ENCODE measurements at places on chromosomes 16 and 17.

GRCh38 chr17:36752096-36752888, 150.9 kb downstream of the MRM1 start:
- DNase-seq, result no peak

DNA sequence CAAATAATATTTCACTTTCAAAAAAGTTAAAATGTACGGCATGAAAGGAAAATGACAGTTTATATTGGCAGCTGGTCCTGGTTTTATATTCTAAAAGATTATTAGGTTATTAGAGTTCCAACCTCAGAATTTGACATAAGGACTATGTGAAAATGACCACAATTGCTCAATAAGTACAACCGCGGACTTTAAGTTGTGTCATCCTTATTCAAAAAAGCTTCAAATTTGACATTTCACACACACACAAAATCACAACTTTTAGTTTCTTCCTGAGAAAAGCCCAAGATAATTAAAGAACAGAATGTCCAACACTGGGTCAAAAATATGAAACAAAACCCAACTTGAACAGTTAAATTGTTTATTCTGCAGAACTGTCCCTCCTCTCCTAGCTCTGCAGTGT, 133.2 kb upstream of the AXIN2 start:
- no peak for DNase-seq

- DNase-seq, result no peak
Observed at GRCh38 chr16:55622930-55623561, 32.7 kb upstream of the SLC6A2 start.

- peak; percentile 47 for DNase-seq
Observed at GRCh38 chr16:87233928-87234327, 83.3 kb downstream of the C16orf95 start.

DNA sequence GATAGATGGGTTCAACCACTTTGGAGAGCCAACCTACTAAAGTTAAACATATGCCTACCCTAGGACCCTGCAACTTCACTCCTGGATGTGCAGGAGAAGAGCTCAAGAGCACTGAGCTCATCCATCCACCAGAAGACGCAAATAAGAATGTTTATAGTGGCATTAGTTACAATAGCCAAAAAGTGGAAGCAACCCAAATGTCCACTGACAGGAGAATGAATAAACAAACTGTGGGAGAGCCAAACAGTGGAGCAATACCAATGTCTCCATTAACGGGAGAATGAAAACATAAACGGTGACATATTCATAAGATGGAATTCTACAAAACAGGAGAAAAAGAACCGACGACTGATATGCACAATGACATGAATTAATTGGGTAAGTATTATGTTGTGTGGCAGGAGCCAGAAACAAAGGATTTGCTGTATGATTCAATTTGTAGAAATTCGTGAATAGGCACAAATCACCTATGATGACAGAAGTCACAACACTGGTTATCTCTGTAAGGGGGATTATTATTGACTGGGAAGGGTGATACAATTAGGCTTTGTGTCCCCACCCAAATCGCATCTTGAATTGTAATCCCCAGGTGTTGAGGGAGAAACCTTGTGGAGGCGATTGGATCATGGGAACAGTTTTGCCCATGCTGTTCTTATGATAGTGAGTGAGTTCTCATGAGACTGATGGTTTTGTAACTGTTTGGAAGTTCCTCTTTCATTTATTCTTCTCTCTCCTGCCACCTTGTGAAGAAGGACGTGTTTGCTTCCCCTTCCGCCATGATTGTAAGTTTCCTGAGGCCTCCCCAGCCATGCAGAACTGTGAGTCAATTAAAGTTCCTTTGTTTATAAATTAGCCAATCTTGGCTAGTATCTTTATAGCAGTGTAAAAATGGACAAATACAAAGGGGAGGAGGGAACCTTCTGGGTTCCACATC, 57.9 kb upstream of the PLCG2 start:
- peak; percentile 28 for DNase-seq

DNA sequence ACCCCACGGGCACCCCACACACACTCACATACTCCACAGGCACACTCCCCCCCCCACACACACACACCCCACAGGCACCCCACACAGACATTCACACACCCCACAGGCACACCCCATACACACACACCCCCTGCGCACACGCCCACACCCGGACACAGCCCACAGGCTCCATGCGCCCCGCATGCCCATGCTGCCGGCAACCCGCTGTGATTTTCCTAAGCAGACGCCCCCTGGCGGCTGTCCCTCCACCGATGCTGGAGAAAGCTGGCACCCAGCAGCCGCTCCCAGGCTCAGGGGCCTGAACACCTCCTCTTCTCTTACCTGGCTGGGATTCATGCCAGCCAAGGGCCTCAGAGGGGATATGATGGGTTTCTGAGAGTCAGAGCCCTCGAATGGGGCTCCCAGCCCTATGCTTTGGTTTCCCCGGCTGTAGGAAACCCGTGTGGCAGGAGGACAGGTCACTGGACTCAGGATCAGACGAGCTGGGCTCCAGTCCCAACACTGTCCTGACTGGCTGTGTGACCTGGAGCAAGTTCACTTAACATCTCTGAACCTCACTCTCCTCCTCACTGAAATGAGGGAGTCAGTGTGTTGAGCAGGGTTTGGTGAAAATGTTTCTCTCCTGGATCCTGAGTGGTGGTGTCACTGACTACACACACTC, 19.6 kb upstream of the TNFRSF13B start:
- peak; percentile 45 for DNase-seq

- no peak for DNase-seq
Observed at GRCh38 chr16:13554005-13554404, 365.9 kb upstream of the ERCC4 start.

DNA sequence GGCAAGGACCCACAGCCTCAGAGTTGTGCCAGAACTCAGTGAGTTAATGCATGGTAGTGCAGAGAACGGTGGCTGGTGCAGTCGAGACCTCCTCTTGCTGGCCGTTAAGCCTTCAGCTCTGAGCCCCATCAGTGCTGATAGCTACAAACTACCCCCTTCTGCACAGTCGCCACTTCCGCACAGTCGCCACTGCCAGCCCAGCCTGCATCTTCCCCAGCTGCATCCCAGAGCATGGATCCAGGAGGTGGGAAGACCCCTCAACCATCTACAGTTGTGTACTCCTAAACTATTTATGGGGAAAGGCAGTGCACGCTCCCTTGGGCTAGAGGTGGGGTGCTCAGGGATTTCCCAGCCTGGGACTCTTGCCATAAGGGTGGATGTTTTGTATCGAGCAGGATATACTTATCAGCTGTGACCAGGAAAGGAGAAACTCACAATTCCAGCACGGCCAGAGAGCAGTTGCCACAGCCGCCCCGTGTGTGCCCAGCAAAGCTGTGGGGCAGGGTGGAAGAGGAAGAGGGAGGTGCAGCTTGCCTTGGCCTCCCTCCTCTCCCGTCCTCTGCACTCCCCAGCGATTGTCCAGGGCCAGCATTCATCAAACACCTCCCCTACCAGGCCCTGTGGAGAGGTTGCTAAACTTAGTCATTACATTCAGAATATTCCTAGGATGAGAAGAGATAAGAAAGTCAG, 49.5 kb upstream of the CMIP start:
- DNase-seq, result peak; percentile 20

DNA sequence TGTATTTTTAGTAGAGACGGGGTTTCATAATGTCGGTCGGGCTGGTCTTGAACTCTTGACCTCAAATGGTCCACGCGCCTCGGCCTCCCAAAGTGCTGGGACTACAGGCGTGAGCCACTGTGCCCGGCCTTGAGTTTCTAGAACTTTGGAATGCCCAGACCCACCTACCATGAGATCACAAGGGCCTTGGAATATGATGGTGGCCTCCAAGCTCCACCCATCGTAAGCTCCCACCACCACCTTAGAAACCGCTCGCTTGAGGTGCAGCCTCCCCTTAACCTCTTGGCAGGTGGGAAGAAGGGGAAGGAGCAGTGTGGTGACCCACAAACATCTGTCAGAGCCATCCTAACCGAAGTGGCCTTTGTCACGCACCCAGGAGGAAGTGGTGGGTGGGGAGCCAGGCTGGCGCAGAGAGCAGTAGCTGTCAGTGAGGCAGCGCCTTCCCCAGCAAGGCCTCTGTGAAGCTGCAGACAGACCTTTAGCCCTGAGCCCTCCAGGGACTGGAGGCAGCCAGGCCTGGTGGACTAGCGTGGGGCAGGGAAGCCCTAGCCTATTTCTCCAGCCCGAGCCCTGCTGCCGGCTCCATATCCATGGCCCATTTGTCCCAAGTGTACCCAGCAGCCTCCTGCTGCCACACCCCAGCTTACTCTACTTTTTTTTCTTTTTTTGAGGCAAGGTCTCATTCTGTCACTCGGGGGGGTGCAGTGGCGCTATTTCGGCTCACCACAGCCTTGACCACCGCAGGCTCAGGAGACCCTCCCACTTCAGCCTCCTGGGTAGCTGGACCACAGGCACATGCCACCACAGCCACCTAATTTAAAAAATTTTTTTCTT, 13.1 kb upstream of the SEPHS2 start:
- DNase-seq, result no peak

DNA sequence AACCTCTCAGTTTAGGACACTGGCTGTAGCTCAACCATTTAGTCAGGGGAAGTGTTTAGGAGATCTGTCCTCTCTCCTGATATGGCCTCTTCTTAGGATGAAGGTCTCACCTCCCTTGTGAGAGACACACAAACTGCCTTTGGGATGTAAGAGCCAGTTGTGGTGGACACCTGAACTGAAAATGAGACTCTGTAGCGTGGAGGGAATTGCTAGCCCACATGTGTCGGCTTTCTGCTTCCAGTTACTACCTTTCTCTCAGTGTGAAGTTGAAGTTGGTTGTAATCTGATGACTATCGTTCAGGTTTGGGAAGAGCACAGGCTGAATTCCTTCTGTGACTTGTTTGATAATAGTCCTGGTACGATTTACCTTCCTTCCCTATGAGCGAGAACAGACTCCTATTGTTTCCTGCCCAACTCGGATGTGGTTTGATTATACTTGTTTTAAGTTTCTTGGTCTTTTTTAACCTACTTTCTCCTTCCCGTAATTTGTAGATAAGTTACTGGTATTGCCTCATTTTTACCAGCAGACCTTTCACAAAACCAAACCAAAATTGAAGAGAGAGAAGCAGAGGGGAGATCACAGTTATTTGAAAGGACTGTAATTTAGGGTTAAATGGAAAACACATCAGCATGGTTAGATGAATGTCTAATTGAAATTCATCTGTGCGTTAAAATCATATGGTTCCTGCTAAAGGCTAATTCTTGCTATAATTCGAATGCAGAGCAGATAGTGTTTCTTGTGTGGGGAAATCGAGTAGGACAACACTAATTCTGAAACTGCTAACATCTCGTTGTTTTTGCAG, 43.2 kb downstream of the CLEC16A start:
- DNase-seq, result no peak

GRCh38 chr17:43380307-43380706, 18.5 kb upstream of the ARL4D start:
- no peak for DNase-seq

GRCh38 chr17:29179232-29180033, 765 bp downstream of the MYO18A start:
- peak; percentile 35 for DNase-seq

- DNase-seq, result no peak
Observed at GRCh38 chr16:20937736-20938135, 37.2 kb downstream of the LYRM1 start.

DNA sequence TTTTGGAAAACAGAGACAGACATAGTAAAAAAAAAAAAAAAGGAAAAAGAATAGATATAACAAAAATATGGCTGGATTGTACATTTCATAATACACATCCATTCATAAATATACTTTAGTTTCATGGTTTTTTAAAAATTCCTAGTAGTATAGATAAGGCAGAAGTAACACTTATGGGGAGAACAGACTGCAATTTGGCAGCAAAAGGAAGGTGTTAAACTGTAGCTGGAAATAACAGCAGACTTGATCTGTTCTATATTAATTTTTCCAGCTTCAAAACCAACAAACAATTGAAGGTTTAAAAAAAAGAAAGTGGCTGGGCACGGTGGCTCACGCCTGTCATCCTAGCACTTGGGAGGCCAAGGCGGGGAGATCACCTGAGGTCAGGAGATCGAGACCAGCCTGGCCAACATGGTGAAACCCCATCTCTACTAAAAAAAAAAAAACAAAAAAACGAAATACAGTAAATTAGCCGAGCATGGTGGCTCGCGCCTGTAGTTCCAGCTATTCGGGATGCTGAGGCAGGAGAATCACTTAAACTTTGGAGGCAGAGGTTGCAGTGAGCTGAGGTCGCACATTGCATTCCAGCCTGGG, 191.8 kb downstream of the SPECC1 start:
- no peak for DNase-seq

GRCh38 chr17:58918884-58919283, 163.2 kb downstream of the PPM1E start:
- no peak for DNase-seq

DNA sequence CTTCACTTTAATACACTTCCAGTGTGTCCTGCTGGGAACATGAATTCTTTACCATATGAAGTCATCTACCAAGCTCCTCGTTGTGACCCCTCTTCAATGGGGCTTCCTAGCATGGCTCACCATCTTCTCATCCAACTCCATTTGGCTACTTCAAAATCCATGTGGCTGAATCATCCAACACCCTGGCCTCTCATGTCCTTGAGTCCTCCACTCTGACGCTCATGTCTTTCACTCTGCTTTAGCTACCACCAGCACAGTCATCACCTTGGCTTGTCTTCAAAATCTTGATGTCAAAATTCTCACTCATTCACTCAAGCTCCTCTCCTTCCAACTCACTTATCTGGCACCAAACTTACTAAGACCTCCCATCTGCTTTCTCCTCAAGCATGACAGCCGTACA, 35.8 kb downstream of the AMFR start:
- DNase-seq, result peak; percentile 96

GRCh38 chr16:9135797-9136196, 44.4 kb downstream of the HAPSTR1 start:
- no peak for DNase-seq

GRCh38 chr17:46732754-46733398, 85.6 kb downstream of the WNT3 start:
- no peak for DNase-seq

All from foreskin fibroblast (primary cell).